ENCODE measurements at places on chromosomes 7 and 10. TPM values are rescaled to one million over a fixed set of nuclear protein-coding genes. Genes with fewer than 3 reads are reported as not detected.

The CAV2 gene
- not detected for total RNA-seq

The NME8 gene
- not detected for total RNA-seq

The AGAP9 gene
- total RNA-seq, result 3.5 TPM

The EGFR gene
- not detected for total RNA-seq

The CACNA2D1 gene
- not detected for total RNA-seq

DNA sequence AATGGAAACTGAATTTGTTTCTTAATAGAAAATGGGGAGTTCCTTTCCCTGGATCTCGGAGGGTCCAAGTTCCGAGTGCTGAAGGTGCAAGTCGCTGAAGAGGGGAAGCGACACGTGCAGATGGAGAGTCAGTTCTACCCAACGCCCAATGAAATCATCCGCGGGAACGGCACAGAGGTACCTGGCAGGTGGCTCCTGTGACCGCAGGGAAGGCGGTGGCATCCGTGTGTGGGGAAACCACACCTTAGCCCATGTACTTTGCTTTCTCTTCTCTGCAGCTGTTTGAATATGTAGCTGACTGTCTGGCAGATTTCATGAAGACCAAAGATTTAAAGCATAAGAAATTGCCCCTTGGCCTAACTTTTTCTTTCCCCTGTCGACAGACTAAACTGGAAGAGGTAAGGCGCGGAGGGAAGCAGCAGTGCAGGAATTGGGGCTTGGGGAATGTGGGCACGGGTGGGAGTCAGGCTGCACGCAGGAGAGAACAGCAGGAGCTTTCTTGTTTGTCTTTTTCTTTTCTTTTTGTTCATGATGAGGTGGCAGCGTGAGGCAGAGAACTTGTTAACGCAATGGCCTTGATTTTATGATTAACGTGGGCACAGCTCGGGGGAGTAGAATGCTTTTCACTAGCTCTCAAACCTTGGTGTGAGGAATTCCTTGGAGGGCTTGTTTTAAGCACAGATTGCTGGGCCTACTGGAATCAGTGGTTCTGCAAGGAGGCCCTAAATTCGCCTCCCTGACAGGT is 12.8 kb downstream of the HKDC1 start:
- peak; percentile 60 for DNase-seq

DNA sequence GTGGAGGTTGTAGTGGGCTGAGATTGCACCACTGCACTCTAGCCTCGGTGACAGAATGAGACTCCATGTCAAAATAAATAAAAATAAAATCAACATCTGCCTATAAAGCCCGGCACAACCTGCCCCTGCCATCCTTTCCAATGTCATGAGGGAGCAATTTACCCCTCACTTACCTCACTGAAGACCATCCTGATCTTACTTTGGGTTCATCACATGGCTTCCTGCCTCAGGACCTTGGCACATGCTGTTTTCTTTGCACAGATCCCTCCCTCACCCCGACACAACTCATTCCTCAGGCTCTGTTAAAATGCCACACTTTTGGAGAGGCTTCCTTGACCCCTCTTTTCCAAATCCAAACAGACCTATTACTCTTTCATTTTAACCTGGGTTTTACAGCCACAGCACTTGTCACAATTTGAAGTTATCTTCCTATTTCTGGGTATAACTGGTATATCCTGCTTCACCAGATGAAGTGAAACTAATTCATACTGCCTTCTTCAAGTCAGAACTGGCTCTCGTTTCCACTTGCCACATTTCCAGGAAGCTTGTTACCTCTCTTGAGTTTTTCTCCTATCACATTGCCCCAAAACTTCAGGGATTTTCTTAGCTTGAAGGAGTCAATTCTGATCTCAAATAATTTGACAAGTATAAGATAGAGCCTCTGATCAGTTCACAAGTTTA is 69.3 kb upstream of the PARD3 start:
- DNase-seq, result no peak

- peak; percentile 31 for DNase-seq
Measured at GRCh38 chr10:22606164-22606614, 108.2 kb downstream of the PIP4K2A start.

GRCh38 chr7:155224116-155224811 is 73.4 kb upstream of the INSIG1 start:
- DNase-seq, result no peak

- DNase-seq, result no peak
Measured at GRCh38 chr10:113450906-113451305, 101.9 kb upstream of the HABP2 start.

DNA sequence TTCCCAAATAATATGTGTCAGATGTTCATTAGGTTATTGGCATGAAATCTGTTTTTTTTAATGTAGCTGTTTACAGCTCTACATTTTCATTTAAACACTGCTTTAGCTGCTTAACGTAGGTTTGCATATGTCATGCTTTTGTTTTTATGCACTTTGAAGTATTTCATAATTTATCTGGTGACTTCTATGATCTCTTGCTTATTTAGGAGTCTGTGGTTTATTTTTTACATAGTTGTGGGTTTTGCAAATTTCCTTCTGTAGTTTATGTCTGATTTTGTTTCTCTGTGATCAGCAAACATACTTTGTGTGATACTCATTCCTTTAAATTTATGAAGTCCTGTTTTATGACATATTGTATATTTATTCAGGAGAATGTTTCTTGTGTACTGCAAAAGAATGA is 606.5 kb upstream of the PFKP start:
- DNase-seq, result no peak
